Activated CD4-positive, alpha-beta memory T cell treated with anti-CD3 and anti-CD28 coated beads, Interleukin-2, amount 10 ng/mL, durations not matched to agents 7 days and 5 days (primary cell): ENCODE measurements at places on chromosomes 1 and 21. TPM values are rescaled to one million over a fixed set of nuclear protein-coding genes. Genes with fewer than 3 reads are reported as not detected.

GJB3 gene
- not detected for total RNA-seq

LRRIQ3 gene
- 0.90 TPM for total RNA-seq

WDR64 gene
- 0.13 TPM for total RNA-seq

- DNase-seq: no peak
Measured at GRCh38 chr1:109625601-109626560, 6.2 kb downstream of the AMPD2 start.

DNA sequence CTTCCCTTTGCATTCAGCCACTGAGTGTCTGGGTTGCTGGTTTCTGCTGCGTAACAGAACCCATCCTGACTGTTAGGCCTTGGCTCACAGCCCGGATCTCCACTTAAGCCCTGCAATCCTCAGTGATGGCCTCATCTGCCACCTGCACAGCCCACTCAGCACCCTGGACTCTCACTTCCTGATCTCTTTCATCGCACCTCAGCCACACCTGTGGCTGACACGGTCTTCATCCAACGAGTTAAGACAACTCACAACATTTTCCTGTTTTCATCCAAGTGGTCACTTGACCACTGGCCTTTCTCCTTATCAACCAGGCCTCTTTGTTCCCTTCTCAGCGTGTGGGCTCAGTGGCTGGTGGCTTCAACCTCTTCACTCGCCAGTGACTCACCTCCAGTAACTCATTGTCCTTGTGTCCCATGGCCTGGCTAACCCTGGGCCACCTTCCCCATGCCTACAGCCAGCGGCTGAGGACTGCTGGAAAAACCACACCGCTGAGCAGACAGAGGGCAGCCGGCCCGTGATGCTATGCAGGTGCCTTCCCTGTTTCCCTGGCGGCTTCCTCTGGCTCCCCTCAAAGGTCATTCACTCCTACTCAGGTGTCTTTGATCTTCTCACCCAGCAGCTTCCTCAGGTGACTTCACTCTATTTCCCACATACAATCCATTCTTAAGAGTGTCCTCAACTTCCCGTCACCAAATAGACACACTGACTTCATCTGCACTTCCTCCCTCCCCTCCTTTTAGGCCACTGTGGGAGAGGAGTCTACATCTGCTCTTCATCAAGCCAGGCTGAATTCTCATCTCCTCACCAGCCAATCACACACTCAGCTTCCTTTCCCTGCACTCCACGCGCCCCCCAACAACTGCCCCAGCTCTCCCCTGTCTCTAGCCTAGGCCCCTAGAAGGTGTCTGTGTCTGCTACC, 19.9 kb upstream of the EDN2 start:
- no peak for DNase-seq

GRCh38 chr1:87327376-87328271, 1.1 kb upstream of the LMO4 start:
- no peak for DNase-seq

GRCh38 chr21:36700295-36700970, 1.5 kb downstream of the SIM2 start:
- DNase-seq: no peak
